Activated naive CD4-positive, alpha-beta T cell treated with anti-CD3 and anti-CD28 coated beads, Interleukin-2, amount 50 U/mL, for 16 hours (primary cell): ENCODE measurements at places on chromosomes 12 and 14.

DNA sequence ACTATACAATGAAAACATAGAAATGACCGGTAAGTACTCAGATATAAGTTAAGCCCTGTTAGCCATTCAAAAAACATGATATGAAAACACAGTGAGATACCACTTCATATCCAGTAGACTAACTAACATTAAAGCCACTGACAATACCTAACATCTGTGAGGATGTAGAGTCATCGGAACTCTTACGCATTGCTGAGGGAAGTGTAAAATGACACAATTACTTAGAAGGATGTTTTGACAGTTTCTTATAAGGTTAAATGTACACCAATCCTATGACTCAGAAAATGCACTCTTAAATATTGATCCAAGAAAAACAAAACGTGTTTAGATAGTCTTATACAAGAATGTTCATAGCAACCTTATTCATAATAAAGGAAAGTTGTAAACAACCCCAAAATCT is 782.9 kb downstream of the BCL11B start:
- DNase-seq = no peak

GRCh38 chr14:62777510-62777909 is 267.7 kb downstream of the KCNH5 start:
- no peak for DNase-seq

DNA sequence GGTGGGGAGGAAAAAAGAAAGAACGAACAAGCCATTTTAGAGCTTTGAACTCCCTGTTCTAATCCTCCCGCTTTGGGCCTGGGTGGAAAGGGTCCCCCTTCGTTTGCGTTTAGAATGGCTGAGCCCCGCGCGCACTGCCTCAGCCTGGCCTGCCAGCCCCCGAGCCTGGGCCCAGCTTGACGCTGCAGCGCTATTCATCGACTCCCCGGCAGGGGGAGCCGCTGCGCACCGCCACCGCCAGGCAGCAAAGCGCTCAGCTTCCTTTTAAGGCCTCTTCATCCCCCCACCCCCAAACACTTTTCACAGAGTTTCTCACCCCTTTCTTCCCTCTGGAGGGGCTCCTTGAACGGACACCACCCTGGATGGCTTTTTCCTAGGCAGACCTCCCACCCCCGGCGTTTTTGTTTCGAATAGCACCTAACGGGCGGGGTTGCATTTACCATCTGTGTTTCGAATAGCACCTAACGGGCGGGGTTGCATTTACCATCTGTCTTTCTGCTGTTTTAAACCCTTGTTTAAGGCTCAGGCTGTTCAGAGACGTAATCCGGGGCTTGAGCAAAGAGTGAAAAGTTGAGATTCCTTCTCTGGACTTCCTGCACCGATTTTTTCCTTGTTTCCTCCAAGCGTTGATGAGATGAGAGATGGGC is 56.4 kb upstream of the PIWIL1 start:
- DNase-seq = peak; percentile 33

DNA sequence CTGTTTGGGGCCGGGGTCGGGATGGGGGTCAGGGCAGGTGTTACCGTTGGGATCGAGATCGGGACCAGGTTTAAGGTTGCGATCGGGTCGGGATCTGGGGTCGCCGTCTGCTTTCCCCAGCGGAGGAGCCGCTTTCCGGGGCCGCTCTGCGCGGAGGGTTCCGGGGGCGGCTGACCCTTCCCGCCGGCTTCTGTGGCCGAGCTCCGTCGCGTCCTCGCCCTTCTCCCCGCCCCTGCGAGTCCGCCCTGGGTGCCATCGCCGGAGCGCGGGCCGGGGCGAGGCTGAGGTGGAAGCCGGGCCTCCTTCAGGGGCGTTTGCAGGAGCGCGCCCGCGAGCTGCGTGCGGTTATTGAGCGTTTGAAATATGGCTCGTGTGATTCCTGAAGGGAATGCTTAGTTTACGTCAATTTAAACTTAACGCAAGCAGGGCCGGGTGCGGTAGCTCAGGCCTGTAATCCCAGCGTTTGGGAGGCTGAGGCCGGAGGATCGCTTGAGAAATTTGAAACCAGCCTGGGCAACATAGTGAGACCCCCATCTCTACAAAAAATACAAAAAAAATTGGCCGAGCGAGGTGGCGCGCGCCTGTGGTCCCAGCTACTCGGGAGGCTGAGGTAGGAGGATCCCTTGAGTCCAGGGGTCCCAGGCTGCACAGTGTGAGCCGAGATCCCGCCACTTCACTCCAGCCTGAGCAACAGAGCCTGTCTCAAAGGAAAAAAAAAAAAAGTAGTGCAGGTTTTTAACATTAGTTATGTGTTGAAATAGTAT is 620 bp downstream of the PGAM5 start:
- DNase-seq = peak; percentile 35

DNA sequence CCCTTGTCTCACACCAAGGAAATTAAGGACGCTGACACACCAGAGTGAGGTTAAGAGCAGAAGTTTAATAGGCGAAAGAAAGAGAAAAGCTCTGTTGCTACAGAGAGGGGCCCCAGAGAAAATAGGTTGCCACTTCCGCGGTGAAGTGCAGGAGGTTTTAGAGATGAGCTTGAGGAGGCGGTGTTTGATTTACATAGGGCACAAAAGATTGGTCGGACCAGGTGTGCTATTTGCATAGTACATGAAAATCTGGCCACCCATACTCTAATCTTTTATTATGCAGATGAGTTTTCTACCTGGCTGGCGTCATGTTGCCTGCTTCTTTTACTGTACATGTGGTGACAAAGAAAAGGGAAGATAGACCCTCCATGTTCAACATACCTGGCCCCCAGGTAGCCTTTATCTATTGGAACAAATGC is 23.3 kb upstream of the MYF6 start:
- no peak for DNase-seq

GRCh38 chr14:36663404-36664321 is 2.0 kb downstream of the PAX9 start:
- DNase-seq = no peak

GRCh38 chr14:102487204-102487577 is 22.4 kb downstream of the ANKRD9 start:
- no peak for DNase-seq

- no peak for DNase-seq
These were observed 84.1 kb upstream of the MED13L start for GRCh38 chr12:116361414-116362223.

DNA sequence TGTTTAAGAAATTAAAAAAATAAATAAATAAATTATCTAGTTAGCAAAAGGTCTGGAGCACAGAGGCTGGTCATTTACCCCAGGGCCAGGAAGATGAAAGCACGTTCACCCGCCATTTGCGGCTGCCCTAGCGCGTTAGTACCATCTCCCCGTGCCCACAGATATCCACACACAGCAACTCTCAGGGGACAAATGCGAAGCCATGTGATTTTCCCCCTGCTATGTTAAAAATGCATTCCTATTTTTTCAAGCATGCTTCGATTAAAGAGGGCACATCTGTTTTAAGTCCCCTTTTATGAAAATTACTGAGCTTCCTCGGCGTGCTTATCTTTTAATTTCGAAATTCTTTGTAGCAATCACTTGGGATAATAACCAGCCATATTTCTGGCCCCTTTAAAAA is 56.9 kb upstream of the PIWIL1 start:
- DNase-seq = no peak

DNA sequence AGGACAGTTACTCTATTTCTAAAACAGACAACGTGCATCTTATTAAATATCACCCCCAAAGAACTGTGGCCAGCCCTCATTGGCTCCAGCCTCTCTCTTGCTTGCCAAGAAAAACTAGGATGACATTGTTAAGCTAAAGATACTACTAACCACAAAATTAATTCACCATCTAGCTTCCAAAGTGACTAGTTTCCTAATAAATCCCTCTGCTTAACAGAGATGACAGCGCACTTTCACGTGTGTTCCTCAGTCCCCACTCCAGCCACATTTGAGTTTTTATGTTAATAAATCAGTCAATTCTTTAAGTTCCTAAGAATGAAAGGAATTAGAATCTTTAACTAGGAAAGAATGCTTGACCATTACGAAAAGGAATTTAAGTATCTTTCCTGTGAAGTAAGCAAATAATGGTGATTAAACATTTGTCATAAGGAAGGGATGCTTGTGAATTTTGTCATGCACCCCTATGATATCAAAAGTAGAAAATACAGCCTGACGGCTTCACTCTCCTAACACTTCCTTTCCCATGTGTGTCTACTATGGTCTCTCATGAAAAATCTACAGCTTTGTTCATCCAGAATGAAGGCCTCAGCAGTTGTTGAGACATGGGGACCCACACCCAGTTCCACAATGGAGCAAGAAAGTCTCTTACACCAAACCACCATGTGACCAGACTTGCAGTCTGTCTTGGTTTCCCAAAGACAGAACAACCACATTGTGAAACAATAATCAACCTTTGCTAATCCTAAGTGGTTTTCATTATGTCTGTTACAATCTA is 8.1 kb downstream of the CORO1C start:
- DNase-seq = no peak

GRCh38 chr12:93373961-93374656 is 3.6 kb upstream of the NUDT4 start:
- no peak for DNase-seq

GRCh38 chr12:68665016-68665569 is 21.7 kb upstream of the NUP107 start:
- DNase-seq = no peak

- DNase-seq = no peak
These were observed 10.1 kb downstream of the LTB4R start for GRCh38 chr14:24321212-24321975.

DNA sequence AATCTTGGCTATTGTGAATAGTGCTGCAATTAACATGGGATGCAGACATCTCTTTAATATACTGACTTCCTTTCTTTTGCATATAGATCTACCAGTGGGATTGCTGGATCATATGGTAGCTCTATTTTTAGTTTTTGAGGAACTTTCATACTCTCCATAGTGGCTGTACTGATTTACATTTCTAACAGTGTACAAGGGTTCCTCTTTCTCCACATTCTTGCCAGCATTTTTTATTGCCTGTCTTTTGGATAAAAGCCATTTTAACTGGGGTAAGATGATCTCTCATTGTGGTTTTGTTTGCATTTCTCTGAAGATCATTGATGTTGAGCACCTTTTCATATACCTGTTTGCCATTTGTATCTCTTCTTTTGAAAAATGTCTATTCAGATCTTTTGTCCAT is 8.4 kb downstream of the AMDHD1 start:
- DNase-seq = no peak

GRCh38 chr14:80325688-80326087 is 114.4 kb upstream of the DIO2 start:
- no peak for DNase-seq

GRCh38 chr12:85188619-85189018 is 91.4 kb upstream of the ALX1 start:
- DNase-seq = no peak

GRCh38 chr12:80129895-80130530 is 30.7 kb downstream of the OTOGL start:
- DNase-seq = no peak

DNA sequence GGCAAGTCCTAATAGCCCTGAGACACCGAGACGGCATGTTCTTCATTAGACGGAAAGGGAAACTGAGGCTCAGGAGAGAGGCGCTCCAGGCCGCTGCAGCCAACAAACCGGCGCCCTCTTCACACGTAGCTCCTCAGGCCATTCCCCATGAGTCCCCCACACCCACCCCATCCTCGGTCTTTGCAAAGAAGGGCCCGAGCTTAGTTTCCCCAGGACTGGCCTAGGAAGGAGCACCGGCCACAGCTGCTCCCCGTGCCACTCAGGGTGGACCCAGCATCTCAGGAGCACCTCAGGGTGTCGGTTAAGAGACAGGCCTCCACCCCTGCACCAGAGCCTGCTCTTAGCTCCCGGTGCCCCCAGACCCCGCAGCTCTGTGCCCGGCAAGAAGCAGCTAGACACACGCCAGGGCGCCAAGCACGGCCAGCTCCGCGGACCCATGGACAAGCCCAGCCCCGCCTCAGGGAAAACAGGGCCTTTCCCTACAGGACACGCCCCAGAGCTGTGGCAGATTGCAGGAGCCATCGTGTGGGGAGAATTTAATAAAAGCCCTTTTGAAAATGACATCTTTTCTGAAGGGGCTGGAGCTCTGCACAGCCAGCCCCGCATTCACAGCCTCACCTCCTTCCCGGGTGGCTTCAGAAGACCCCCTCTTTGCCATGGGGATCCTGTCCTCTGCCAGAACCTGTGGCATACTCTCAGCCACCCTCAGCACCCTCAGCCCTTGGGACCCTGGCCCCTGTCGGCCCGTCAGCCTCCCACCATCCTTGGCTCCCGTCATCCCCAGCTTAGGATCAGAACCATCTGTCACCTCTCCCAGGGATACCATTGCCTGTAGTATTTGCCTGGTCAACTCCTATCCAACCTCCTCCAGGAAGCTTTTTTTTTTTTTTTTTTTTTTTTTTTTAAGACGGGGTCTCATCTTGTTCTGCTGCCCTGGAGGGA is 59.7 kb downstream of the LGMN start:
- no peak for DNase-seq

- DNase-seq = no peak
These were observed 454.1 kb upstream of the FLRT2 start for GRCh38 chr14:85075694-85076476.

DNA sequence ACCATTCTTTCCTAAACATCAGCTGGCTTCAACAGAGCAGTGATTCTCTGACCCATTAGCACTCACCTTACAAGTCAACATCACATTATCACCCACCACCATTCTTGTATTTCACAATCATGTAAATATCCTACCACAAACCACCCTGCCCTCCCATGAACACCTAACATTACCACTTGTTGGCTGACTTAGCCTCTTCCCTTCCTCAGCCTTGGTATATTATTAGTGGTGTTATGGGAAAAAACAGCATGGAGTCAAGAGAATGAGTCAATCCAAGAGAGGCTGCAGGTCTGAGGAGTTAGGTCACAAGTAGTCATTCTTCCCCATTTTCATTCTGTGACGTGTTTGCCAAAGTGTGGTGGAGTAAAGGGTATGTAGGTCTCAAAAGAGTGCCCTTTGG is 22.3 kb upstream of the MGP start:
- DNase-seq = no peak

DNA sequence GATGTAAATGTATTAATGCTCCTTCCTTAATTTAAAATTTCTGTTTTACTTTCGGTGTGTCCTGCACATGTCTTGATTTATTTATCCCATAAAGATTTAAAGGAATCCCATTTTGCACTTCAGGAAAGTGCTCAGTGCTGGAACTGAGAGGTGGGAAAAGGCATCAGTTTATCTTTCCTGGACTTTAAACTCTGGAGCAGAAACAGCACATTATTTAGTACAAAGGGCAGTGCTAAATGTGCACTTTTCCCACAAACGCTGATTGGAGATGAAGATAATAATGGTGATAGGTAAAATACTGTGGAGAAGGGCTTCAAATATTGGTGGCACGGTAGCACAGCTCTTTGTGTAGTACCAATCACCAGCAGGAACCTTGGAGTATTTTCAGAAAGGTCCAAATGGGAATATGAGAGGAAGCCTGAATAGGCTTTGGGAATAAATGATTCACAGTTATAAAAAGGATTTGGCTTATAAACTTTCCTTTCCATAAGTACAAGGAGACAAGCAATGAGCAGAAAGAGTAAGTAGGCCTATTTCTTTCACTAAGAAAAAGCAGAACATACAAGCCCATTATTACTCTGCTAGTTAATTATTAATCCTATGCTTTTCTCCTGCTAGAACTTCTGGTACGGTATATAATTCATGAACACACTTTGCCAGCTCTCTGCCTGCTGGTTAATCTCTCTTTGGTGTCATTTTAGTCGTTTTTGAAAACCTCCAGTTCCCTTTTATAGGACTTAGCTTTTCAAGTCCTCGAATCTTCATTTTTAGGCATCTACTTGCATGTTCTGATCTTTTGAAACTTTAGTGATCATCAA is 58.3 kb downstream of the SLC15A5 start:
- no peak for DNase-seq
